Endothelial cell (in vitro differentiated cells): ENCODE measurements at places on chromosomes 4 and X.

DNA sequence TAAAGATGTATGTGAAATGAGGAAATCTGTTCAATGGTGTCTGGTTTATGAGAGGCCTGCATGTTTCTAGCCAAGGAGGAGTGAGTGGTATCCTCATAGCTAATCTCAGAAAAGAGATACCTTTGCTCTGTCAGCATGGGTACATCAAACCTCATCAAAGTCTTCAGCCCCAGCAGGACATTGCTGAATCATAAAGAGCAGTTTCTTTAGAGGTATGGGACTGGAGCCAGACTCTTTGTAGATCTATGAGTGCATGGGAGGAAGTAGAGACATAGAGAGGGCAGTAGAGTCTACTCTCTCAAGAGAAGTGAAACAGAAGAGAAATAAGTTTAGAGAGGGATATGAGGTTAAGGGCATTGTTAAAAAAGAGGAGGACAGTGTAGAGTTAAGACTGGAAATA, 1950.9 kb downstream of the ARAP2 start:
- no peak for DNase-seq

DNA sequence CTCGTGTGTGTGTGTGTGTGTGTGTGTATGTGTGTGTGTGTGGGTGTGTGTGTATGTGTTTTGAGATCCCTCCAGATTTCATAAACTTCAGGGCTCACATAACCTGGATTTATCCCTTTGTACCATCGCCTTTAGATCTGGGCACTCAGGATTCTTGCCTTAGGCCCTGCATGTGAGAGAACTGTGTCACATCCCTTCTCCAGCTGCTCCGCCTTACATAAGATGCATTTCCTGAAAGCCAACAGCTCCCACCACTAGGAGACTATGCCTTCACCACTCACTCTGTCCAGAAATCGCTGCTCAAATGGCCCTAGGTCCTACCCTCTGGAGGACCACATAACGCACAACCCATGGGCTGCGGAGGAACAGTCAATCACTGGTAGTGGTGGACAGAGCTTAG, 348.8 kb downstream of the CCSER1 start:
- DNase-seq = no peak

DNA sequence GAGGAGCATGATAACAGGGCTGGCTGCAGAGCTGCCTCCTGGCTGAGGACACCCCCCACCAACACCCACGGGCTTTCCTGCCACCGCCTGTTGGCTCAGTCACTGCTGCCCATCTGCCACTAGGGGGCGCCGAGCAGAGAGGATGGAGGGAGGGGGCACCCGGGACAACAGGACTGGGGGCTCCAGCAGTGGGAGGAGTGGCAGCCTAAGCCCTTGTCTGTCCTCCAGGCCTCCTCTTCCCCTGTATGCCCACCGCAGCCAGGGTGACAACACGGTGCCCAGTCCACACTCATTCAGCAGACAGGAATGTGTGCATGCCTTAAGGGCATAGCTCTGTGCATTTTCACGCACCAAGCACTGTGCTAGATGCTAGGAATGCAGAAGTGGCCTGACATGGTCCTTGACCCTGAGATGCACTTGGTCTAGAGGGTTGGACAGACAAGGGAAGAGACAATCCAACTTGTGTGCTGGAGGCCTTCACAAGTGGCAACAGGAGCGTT, 149.9 kb downstream of the AMMECR1 start:
- DNase-seq = peak; percentile 41

GRCh38 chr4:122814426-122814825, 12.2 kb upstream of the FGF2 start:
- DNase-seq = no peak

GRCh38 chr4:19944251-19944650, 307.5 kb upstream of the SLIT2 start:
- no peak for DNase-seq
